ENCODE measurements at places on chromosomes 4 and X.

- DNase-seq = no peak
Observed at GRCh38 chrX:44897539-44897938, 24.6 kb downstream of the KDM6A start.

GRCh38 chr4:80197601-80198440, 518 bp downstream of the PRDM8 start:
- DNase-seq = no peak

- no peak for DNase-seq
Observed at GRCh38 chrX:153485396-153486080, 9.2 kb upstream of the BGN start.

GRCh38 chr4:57100979-57101651, 9.1 kb downstream of the IGFBP7 start:
- DNase-seq = peak; percentile 10

- no peak for DNase-seq
Observed at GRCh38 chr4:170420255-170420693, 330.5 kb upstream of the AADAT start.

GRCh38 chrX:2928583-2929434, at the start of gene ARSD:
Gene ARSD, minus strand, starts transcription at chrX:2929339. Its CDS starts 64 bp downstream, at chrX:2929275.
- peak; percentile 97 for DNase-seq

- no peak for DNase-seq
Observed at GRCh38 chrX:68536884-68537283, 38.0 kb downstream of the YIPF6 start.

- DNase-seq = peak; percentile 99
Observed at GRCh38 chr4:19945979-19946380, 305.7 kb upstream of the SLIT2 start.

DNA sequence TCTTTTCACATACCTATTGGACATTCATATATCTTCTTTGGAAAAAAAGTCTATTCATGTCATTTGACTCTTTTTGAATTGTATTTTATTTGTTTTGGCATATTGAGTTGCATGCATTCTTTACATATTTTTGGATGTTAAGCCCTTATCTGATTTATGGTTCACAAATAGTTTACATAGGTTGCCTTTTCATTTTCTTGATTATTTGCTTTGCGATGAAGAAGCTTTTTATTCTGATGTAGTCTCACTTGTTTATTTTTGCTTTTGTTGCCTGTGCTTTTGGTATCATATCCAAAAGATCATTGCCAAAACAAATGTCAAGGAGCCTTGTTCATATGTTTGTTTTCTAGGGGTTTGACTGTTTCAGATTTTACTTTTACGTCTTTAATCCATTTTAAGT, 43.9 kb downstream of the SPOCK3 start:
- no peak for DNase-seq

DNA sequence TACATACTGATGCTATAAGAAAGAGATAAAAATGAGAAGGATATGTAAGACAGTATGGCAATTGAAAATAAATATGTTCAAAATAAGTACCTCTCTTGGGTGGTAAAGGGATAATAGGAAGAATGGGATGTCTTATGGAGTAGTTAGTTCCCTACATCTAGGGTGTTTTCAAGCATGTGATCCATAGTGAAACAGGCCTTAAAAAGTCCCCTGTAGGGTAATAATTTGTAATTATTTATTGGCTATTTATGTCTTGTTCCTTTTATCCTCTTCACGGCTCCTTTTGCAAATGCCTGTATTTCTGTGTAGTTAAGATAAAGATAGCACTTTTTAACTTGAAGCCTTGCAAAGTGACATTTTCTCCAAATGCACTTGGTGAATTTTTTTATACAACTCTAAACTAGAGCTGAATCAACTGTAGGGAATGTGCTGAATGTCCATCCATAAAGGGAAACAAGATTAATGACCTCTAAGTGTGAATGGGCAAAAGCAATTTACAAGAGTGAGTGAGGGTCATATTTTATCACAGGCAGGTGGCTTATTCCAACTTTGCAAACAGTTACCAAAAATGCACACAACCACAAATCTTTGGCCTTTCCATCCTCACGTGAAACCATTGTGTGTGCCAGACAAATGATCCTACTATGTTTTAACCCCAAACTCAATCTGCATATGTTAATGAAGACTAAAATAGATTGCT, 299.0 kb downstream of the KCNIP4 start:
- DNase-seq = peak; percentile 28

DNA sequence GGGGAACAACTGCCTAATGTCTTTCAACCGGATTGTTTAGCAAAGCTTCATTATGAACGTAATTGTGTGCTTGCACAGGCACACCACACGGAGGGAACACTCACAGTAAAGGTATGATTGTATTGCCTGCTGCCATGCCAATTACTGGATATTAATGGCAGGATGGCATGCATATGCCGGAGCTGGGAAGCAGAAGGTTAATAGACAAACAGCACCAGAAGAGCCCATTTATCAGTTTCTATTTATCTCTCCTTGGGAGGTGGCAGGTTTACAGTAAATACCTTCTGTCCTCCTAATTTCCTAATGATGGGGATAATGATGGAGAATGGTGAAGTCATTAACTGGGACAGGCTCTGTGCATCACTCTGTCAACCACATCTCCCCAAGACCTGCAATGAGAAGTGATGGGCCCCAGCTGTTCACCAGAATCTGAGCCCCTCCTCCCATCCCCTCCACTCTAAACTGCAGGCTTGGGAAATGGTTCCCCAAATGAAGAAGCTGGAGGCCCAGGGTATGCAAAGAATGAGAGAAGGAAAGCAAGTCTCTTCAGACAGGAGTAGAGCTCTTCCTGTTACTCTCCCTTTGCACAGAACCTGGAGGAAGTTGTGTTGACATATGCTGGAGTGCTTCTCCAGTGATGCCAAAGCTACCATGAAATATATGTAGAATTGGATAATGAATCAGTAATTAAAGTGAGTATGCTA, 160.8 kb downstream of the NAA11 start:
- DNase-seq = no peak

- DNase-seq = peak; percentile 81
Observed at GRCh38 chr4:150867148-150867547, 147.9 kb downstream of the LRBA start.

- no peak for DNase-seq
Observed at GRCh38 chrX:131709553-131709952, 165.7 kb downstream of the OR13H1 start.

DNA sequence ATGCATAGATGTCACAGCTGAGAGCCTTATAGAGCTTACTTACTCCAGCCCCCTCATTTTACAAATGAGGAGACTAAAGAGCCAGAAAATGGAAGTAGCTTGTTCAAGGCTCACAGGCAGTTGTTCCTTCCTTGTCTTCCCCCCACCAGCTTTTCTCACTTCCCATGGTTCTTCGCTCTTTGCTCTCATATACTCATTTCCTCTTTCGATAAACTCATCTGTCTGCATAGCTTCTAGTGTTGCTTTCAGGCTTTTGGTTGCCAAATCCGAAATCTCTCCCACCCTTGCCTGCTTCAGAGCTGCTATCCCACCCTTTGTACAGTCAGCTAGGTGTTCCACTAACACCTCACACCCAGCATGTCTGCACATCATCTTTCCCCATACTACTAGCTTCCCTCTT, 25.0 kb upstream of the GJB1 start:
- no peak for DNase-seq

- no peak for DNase-seq
Observed at GRCh38 chr4:121698236-121698671, 1.5 kb upstream of the ANXA5 start.

- DNase-seq = peak; percentile 2
Observed at GRCh38 chr4:81685104-81685503, 213.4 kb upstream of the RASGEF1B start.

GRCh38 chr4:112585977-112586736, 50.6 kb downstream of the ZGRF1 start:
- no peak for DNase-seq

DNA sequence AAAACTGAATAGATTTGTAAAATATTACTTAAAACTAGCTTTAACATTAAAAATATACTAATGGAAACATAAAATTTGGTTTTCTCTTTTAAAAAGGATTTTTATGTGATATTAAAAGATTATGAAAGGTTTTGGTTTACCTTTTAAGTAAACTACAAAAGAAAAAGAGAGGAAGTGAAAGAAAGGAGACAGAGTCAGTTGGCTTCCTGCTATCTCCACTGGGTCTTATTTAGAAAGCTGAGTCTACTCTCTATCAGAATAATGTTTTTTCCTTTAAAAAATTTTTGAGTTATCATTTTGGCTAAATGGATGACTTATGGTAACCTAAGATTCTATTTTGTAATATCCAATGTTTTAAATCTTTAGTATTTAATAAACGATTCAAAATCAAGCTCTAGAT, 21.6 kb upstream of the ATP8A1 start:
- no peak for DNase-seq

DNA sequence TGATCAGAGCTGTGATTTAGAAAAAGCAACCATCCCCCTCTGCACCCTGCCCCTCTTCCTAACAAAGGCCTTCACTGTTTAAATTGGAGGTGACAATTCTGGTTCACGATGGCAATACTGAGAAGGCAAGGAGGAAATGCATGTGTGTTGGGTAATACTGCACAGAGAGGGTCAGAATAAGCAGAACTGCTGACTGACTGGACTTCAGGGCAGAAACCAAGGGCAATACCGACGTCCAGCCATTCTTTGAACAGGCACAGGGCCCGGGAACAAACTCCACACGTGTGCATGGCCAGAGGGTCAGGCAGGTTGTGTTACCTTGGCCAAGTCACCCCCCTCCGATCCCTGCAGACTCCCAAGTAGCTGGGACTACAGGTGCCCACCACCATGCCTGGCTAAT, 6.0 kb downstream of the ACSL1 start:
- DNase-seq = no peak

GRCh38 chr4:4485806-4486205, 56.0 kb downstream of the STX18 start:
- DNase-seq = no peak

DNA sequence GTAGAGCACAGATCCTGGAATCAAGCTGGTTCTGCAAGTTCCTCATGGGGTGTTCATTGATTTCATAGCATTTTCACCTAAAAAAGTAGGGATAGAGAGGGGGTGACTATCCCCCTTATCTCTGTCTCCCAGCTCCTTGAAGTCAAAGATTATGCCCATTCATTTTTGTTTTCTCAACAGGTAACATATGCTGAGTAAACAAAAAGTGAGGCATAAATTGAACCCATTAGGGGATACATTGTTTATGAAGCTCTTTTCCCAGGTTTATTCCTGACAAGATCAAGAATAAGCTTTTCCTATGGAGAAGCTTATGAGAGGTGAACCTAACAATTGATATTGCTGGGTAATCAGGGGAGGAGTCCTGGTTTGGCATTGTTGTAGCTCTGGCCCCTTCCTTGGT, 9.2 kb upstream of the ANAPC4 start:
- DNase-seq = no peak

GRCh38 chr4:107599841-107600240, 120.2 kb downstream of the PAPSS1 start:
- no peak for DNase-seq

GRCh38 chr4:104015680-104016079, 295.9 kb upstream of the TACR3 start:
- peak; percentile 8 for DNase-seq

- no peak for DNase-seq
Observed at GRCh38 chr4:144298519-144298918, 158.0 kb upstream of the GYPA start.

DNA sequence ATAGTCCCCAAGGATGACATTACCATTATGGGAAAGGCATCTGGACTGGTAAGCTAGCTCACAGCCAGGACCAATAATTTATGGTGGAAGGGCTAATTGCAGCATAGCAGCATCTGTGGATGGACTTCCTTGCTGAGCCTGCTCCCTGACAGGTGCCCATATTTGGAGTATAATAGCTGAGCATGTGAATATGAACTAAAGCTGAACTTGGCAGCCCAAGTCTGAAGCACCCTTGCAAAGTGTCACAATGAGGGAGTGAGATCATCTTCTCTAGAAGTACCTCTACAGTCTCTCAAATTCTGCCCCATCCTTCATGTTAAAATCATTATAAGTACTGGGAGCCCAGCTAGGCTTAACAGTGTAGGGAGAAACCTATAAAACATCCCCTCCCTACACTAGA, 128.2 kb upstream of the INPP4B start:
- DNase-seq = no peak

DNA sequence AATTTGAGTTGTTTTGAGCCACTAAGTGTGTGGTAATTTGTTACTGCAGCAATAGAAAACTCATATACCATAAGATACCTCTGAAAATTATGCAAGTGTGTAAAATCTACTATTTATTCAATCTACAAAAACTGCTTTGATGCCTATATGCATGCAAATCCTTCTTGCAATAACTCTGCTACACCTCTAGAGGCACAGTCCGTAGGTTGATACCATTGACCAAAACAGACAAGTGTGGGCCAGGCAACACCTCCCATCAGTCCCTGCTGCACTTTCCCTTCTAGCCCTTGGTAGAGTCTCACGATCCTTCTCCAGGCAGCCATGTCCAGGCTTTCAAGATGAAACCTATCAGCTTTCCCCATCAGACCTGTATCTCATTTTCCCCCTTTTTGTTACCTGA, 48.8 kb upstream of the FAM9A start:
- no peak for DNase-seq

- DNase-seq = peak; percentile 86
Observed at GRCh38 chr4:156933633-156934258, 37.9 kb downstream of the PDGFC start.

GRCh38 chr4:3387154-3387942, 54.4 kb upstream of the HGFAC start:
- DNase-seq = no peak

- no peak for DNase-seq
Observed at GRCh38 chr4:71709961-71710360, 73.9 kb downstream of the GC start.

- no peak for DNase-seq
Observed at GRCh38 chr4:73800206-73800605, 36.3 kb upstream of the CXCL6 start.

GRCh38 chrX:111133389-111133788, 37.4 kb downstream of the PAK3 start:
- DNase-seq = no peak

- no peak for DNase-seq
Observed at GRCh38 chrX:13828392-13828791, 11.5 kb upstream of the GPM6B start.

DNA sequence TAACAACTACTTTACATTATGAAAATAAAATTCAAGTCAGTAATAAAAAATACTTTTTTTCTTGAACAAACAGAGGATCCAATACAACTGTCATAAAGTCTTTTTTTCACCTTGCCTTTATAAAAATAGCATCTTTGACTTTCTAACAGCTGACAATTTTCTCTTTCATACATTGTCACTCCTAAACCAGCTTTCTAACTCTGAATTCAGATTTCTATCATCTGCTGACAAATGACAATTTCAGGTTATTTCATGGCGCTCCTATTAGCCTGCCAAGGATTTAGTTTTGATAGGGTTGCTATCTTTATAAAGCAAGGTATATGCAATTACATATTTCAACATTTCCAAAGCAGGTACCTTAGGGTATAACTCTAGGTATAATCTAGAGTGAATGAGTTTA, 14.6 kb downstream of the NAA11 start:
- DNase-seq = no peak

Data from astrocyte of the spinal cord (primary cell).